Stimulated activated CD4-positive, alpha-beta T cell treated with anti-CD3 and anti-CD28 coated beads, Interleukin-1b, Interleukin-23, amount 100 ng/mL, for 24 hours (primary cell): ENCODE measurements at places on chromosomes 6 and 20.

- peak; percentile 74 for DNase-seq
These were observed at the start of gene MAD2L1BP for GRCh38 chr6:43635387-43636307. TSS of gene MAD2L1BP (plus strand) at chr6:43635840. CDS start at chr6:43635876, 36 bp downstream.

- DNase-seq = no peak
These were observed 82.0 kb upstream of the B3GAT2 start for GRCh38 chr6:71038711-71039344.

DNA sequence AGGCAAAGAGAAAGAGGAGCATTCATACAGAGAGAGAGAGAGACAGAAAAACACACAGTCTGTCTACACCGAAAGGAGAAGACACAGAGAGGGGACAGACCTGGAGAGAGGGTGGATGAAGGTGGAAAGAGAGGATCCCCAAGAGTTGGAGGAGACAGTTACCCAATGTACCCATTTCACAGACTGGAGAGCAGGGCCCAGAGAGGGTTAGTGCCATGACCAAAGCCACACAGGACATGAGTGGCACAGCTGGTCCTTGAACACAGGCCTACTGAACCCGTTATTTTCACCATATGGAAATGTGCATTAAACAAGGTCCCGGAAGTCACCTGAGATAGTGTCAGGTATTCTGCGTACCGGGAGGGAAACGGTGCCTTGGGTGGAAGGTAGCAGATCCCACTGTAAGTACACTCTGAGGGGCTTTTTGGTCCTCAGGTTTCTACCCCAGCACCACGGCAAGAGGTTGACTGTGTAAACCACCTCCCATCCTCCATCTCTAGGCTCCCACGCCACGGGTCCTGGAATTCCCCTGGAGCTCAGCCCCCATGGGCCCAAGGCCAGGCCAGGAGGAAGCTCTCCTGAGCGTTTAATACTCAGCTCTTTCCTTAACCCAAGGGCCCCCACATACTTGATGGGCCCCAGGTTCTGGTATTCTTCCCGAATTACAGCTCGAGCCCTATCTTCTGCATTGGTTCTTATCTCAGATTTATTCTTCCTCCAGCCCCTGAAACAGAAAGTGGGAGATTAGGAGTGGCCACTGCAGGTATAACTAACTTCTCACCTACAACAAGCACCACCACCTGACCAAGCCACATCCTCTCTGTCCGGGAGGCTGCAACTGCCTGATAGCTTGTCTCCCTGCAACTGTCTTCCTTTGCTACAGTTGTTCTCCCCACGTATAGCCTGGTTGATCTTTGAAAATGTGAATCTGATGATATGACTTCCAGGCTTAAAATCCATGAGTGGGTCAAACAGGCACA lies 38.4 kb upstream of the OCSTAMP start:
- no peak for DNase-seq

GRCh38 chr6:14276071-14276470 lies 158.5 kb downstream of the CD83 start:
- no peak for DNase-seq

GRCh38 chr6:129901910-129902309 lies 40.8 kb upstream of the TMEM244 start:
- DNase-seq = no peak

- no peak for DNase-seq
These were observed 212.0 kb upstream of the SSTR4 start for GRCh38 chr20:22823119-22823518.

DNA sequence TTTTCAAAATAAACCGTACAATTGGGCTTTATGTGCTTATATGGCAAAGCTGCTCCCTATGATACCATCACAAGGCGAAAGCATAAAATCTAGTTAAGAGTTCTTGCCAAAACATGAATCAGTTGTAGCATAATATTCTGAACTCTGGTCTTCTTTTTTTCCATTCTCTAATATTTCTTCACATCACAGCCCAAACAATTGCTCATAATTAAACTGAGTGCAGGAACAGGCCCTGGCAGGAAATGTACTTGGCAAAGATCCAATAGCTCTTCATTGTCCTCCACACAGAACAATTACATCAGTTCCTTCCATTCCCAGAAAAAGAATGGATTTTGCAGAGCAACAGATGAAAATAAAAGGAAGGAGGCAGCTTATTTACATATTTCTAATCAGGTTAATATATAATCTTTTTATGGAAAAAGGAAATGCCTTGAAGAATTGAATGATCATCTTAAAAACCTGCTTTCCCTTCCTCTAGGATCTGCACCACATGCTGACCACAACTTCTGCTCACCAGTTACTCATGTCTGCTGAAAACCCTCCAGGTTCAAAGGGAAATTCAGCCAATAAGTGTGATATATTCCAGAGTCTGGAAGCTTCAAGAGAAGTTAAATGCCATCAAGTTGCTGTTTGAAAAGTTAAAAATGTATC lies 123.3 kb upstream of the COL21A1 start:
- DNase-seq = no peak
